ENCODE measurements at places on chromosomes 12 and 14.

GRCh38 chr14:67943947-67944346, 124.4 kb downstream of the RAD51B start:
- peak; percentile 83 for DNase-seq

DNA sequence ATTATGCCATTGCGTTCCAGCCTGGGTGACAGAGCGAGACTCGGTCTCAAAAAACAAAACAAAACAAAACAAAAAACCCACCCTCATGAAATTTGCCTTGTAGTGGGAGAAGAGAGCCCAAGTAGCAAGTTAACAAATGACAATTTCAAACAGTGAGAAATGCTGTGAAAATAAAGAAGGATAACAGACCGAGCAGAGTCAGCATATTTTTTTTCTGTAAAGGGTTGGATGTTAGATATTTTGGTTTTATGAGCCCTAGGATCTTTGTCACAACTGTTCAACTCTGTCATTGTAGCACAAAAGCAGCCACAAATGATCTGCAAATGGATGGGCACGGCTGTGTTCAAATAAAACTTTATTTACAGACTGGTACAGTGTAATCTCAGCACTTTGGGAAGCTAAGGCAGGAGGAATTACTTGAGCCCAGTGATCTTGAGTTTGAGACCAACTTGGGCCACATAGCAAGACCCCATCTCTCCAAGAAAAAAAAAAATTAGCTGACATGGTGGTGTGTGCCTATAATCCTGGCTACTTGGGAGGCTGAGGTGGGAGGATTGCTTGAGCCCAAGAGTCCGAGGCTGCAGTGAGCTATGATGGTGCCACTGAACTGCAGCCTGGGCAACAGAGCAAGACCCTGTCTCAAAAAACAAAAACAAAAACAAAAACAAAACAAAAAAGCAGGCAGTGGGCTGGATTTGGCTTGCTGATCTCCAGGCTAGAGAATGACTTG, 117.1 kb downstream of the PTPN11 start:
- no peak for DNase-seq

GRCh38 chr14:29126865-29127264, 360.3 kb downstream of the FOXG1 start:
- DNase-seq: no peak

DNA sequence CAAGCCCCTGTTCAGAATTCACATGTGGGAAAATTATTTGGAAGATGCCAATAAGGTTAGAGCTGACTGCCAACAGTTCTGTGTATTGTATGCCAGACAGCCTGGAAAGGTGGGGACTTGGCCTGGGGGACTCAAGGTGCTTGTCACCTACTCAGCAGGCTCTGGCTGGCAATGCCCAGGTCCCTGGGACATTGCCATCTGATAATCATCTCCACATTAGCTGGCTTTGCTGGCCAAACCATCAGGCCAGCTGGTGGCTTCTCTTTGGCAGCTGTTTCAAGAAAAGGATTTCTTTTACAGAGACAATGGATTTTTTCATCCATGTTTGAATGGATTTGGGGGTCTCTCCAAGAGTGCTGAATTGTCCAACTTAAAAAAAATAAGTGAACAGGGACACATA, 165.2 kb downstream of the BRMS1L start:
- DNase-seq: no peak

DNA sequence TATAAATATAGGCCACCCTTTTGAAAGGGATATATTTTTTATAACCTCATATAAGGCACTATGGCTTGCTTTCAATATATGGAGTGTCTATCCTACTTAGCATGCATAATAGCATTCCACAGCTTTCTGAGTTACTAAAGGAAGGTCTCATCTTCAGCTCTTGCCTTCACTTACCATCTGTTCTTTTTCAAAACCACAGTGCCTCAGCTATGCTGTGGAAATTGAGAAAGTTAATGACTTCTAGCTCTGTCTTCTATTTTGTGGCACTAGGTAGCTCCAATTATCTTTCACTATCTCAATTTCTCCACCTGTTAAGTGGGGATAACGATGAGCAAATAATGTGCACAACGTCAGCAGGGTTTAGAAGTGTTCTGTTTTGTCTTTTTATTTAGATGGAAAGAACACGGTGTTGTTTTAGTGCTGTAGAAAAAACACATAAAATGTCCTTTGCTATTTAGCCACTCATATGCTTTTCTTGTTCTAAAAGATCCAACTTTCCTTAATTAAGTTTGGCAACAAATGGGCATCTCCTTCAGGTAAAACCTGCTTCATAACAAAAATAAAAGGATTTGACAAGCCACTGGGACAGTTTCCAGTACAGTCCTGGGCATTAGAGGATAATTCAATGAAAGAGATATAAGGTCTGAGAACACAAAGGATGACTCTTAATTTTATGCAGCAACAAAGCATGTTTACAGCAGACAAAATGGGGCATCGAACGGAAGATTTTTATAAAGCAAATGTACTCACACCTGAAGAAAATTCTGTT, 462.0 kb upstream of the SYT1 start:
- no peak for DNase-seq

DNA sequence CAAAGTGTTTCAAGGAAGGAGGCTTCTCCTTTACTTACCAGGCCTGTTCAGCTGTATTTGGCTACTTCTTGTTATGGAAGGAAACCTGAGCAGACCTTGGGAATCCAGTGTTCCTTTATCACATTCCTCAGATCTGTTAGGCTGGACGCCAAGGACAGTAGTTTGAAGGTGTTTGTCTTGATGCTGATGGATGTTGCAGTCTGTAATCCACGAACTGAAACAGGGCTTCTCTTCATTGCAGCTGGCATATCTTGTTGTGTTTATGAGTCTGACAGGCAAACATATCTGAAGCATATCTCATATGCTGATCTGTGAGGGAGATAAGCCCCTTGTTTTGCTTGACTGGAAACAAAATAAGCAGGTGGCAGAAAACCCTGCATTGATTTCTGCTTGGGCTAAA, 904.3 kb downstream of the NRXN3 start:
- DNase-seq: peak; percentile 1

DNA sequence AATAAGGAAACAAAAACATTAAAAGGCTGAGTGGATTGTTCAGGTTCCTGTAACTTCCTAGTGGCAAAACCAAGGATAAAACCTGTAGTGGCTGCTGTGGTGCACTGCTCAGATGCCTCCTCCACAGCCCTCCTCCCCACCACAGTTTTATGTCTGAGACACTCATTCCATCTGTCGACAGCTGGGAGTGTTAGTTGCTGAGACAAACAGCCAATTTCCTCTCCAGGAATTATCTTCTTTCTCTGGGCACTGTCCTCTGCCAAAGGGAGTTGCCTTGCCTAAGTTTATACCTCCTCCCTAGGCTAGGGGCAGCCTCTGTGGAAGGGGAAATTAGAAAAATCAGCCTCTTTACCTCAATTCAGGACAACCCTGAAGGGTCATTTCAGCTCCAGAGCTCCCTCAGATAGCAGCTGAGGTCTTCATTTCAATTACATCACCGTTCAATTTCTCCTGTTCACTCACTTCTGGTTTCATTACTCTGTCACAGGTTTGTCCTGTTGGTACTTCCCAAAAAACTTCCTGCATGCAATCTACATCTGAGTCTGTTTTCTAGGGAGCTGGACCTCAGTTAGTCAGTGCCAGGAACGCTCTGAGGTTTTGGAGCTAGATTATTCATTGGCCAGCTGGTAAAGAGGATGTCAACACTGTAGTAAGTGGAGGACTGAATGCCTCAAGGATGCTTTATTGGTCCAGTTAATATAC, 74.9 kb upstream of the ATP2B1 start:
- peak; percentile 11 for DNase-seq

GRCh38 chr12:59164226-59164625, 243.9 kb upstream of the LRIG3 start:
- DNase-seq: no peak

DNA sequence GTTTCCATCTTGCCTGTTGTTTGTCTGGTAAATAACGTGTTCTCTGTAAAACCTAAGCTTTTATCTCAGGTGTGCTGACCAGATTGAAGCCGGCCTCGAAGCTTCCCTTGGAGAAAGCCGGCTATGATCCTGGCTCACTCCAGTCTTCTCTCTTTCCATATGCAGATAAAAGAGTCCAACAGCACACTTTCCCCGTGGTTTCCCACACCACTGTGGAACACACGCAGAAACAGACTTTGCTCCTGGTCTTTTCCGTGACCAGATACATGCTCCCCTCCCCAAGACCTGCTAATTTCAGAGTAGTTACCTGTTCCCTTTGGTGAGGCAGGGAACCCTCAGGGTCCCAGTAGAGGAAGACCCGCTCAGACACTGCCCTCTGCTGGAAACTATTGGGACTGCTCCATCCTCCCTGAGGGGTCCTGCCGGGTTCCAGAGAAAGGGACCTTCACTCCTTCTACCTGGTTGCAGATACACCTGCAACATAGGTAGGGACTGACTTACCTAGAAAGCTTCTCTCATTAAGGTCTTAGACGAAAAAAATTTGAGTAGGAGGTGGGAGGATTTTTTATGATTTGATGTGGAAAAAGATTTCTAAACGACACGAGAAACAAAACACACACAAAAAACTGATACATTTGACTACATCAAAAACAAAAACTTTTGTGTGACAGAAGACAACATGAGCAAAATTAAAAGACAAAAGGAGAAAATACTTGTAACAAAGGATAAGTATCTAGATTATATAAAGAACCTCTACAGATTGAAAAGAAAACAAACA, 415.4 kb upstream of the CCDC196 start:
- DNase-seq: peak; percentile 55

- DNase-seq: no peak
These were observed 54.9 kb upstream of the USP15 start for GRCh38 chr12:62205346-62205745.

- no peak for DNase-seq
These were observed 934.5 kb downstream of the TMEM121 start for GRCh38 chr14:106460916-106461315.

DNA sequence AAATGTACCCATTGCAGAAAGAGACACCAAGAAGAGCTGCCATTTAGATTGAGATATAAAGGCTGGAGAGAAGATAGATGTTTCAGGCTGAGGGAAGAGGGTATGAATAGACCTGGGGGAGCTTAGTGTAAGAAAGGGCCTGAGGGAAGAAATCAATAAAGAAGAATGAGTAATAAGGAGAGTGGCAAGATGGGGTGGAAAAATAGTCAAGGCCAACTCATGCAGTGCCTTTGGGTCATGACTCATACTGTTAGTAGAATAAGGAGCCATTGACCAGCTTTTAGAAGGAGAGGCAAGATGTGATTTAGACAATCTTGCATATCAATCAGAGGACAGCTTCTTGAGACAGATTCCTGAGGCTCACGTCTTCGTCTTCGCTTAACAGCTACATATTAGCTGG, 287.5 kb downstream of the DUSP6 start:
- DNase-seq: no peak

GRCh38 chr12:112924986-112925385, 13.3 kb upstream of the OAS3 start:
- no peak for DNase-seq

- DNase-seq: no peak
These were observed 115.5 kb upstream of the PARP11 start for GRCh38 chr12:3988519-3989217.

GRCh38 chr14:52690983-52691760, 4.2 kb downstream of the ERO1A start:
- no peak for DNase-seq

GRCh38 chr14:64947710-64948611, 5.4 kb upstream of the GPX2 start:
- no peak for DNase-seq

DNA sequence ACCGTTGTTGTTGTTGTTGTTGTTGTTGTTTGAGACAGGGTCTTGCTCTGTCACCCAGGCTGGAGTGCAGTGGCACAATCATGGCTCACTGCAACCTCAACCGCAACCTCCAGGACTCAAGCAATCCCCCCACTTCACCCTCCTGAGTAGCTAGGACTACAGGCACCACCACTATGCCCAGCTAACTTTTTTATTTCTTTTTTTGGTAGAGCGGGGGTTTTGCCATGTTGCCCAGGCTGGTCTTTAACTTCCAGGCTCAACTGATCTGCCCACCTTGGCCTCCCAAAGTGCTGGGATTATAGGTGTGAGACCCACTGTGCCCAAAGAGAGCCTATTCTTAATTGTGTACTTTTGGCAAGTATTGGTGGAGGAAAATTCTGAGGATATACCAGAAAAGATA, 25.7 kb downstream of the MOK start:
- DNase-seq: no peak

GRCh38 chr12:49126852-49127763, 4.1 kb downstream of the TUBA1B start:
- peak; percentile 45 for DNase-seq

DNA sequence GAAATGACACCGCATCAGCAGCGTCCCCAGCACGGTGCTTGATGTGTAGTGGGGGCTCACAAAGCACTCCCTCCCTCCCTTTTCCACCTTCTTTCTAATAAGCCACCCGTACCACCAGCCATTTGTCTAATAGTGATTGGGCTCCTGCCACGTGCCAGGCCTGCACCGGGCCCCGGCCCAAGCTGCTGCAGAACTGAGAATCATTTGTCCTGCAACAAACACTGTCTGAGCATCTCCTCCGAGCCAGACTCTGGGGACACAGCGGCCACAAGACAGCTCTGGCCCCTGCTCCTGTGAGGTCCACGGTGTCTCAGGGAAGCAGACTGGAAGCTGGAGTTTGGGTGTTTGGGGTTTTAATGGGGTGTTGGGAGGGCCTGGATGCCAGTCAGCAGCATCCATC, 43.9 kb downstream of the MVK start:
- no peak for DNase-seq

DNA sequence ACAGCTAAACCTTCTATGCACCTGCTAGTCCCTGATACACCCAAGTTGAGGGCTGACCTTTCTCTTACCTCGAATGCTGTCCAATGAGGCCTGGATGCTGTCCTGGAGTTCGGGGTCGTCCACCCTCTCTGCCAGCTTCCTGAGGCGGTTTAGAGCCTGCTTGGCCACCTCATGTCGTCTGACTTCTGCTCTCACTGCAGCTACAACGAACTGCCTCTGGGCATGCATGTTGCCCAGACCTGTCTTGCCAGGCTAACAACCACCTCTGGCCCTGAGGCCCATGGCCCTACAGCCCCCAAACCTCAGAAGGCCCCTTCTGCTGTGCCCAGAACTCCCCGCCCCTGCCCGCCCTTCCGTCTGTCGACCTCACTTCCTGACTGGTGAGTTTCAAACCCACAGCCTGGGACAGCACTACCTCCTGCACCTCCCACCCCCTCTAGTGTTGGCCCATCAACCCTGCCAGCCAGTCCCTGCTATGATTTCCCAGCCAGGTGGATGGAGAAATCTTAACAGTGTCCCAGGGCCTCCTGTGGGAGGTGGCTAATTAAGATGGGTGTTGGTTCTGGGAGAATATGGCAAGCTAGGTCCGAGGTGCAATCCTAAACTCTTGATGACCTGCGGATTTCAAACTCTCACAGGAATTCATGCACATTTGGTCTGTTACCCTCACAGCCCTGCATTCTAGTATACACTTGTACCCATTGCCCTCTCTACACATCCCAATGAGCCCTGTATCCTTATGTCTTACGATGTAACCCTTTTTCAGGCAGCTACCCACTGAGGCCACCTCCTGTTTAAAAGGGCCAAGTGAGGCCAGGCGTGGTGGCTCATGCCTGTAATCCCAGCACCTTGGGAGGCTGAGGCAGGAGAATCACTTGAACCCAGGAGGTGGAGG, 2.7 kb upstream of the TSPAN31 start:
- peak; percentile 38 for DNase-seq

GRCh38 chr12:5268424-5269210, 163.3 kb upstream of the NTF3 start:
- DNase-seq: no peak

- no peak for DNase-seq
These were observed 8.6 kb downstream of the SLC6A13 start for GRCh38 chr12:254039-254438.

All from DMS53 (cell line).